Activated naive CD4-positive, alpha-beta T cell treated with Interleukin-2 at 50 U/mL for 16 hours (primary cell): ENCODE measurements at places on chromosomes 13 and 19.
A peak's percentile ranks its signal among the peaks of the same experiment; 100 is the strongest.

DNA sequence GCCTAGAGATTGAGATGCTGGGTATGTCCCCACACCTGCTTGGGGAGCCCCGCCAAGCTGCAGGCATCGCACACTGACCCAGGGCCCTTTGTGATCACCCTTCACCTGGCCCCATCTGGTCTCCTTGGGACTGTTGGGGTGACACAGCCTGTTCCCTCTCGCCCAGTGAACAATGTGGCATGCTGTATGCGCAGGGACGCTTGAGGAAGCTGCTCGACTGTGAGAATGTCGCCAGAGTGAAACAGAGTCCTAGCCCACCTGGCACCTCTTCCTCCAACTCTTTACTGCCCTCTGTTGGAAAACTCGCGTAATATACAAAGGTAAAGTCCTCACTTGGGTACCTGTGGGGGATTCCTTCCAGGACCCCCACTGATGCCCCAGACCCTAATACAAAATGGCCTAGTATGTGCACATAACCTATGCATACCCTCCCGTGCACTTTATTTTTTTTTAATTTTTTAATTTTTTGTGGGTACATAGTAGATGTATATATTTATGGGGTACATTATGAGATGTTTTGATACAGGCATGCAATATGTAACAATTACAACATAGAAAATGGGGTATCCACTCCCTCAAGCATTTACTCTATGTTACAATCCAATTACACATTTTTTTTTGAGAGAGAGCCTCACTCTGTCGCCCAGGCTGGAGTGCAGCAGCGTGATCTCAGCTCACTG, 9.0 kb downstream of the BLOC1S3 start:
- DNase-seq = no peak

DNA sequence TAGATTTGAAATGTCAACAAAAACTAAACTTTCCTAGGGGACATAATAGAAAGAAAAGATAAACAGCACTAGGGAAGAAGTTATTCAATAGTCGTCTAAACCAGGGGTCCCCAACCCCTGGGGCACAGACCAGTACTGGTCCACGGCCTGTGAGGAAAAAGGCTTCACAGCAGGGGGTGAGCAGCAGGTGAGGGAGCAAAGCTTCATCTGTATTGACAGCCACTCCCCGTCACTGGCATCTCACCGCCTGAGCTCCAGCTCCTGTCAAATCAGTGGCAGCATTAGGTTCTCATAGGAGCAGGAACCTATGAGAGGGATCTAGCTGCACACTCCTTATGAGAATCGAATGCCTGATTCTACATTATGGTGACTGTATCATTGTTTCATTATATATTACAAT, 382.7 kb downstream of the MYO16 start:
- DNase-seq = no peak

DNA sequence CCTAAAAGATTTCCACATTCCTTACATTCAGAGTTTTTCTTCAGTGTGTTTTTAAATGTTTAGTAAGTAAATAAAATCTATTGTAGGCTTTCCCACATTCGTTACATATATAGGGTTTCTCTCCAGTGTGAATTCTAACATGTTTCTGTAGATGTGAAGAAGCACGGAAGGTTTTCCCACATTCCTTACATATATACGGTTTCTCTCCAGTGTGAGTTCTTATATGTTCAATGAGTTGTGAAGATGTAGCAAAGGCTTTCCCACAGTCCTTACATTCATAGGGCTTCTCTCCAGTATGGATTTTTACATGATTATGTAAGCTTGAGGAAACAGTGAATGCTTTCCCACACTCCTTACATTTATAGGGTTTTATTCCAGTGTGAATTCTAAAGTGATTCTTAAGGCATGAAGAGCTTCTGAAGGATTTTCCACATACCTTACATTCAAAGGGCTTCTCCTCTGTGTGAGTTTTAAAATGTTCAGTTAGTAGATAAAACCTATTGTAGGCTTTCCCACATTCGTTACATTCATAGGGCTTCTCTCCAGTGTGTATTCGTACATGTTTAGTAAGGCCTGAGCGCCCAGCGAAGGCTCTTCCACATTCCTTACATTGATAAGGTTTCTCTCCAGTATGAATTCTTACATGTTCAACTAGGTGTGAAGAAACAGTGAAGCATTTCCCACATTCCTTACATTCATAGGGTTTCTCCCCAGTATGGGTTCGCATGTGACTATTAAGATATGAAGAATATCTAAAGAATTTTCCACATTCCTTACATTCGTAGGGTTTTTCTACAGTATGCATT, 18.2 kb downstream of the ZNF121 start:
- DNase-seq = no peak

DNA sequence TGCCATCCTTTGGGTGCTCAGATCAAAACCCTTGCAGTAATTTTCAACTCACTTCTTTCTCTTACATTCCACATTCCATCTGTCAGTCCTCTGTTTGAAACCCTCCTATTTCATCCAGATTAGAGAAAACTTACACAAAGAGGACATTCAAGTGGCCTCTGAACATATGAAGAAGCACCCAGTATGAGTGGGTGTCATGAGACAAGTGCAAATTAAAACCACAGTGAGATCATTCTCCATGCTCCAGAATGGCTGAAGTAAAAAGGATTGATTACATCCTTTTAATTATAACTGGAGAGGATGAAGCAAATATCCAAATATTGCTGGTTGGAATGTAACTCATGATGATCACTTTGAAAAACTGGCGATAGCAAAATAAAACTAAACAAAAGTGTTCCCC, 96.5 kb downstream of the MIPEP start:
- no peak for DNase-seq

DNA sequence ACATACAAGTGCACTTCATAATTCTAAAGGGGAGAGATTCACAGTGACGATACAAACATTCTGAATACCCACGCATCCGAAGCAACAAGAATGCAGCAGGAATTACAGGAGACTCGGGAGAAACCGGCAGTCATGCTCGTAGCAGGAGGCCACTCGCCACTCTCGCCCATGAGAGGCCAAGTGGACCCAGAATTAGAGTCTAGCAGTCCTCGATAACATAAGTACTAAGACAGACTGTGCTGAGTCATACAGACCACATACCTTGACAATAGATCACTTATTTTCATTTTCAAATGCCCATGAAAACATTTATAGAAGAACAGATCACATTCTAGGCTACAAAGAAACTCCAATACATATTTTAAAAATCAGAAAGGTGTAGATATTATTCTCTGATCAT, 299.1 kb upstream of the TSHZ3 start:
- no peak for DNase-seq

DNA sequence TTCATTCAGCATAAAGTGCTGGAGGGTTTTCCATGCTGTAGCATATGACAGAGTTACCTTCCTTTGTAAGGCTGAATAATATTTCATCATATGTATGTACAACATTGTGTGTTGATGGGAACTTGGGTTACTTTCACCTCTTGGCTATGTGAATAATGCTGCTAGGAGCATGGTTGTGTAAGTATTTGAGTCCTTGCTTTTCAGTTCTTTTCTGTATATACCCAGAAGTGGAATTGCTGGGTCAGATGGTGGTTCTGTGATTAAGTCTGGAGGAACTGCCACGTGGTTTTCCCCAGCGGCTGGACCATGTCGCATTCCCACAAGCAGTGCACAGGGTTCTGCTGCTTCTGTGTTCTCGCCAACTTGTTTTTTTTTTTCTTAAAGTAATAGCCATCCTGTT, 101.2 kb upstream of the TEX29 start:
- no peak for DNase-seq

GRCh38 chr19:36876993-36877938, 26.6 kb downstream of the ZNF345 start:
- DNase-seq = no peak

DNA sequence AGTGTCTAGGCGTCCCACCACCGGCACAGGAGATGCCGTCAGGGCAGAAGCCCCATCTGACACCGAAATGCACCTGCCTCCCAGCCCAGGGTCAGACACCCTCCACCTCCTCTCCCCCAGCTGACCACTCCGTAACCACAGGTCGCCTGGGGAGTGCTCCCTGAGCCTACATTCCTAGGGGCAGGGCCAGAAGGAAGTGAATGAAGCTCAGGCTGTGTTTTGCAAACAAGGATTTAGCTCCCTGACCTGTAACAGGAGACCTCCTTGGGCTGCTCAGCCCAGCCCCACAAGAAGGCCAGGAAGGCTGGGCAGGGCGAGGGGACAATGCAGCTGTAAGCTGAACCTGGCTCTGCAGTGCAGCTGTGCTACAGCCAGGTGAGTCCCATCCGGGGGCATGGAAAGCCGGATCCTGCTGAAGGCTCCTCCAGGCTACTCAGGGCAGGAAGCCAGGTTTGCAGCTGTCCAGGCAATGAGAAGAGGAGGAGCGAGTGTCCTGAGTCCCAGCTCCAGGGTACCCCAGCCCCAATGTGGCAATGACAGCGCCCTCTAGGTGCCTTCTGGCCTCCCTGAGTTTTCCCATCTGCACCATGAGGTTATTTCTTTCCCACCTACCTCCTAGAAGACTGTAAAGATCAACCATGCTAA, 42.1 kb downstream of the RHPN2 start:
- DNase-seq = no peak

DNA sequence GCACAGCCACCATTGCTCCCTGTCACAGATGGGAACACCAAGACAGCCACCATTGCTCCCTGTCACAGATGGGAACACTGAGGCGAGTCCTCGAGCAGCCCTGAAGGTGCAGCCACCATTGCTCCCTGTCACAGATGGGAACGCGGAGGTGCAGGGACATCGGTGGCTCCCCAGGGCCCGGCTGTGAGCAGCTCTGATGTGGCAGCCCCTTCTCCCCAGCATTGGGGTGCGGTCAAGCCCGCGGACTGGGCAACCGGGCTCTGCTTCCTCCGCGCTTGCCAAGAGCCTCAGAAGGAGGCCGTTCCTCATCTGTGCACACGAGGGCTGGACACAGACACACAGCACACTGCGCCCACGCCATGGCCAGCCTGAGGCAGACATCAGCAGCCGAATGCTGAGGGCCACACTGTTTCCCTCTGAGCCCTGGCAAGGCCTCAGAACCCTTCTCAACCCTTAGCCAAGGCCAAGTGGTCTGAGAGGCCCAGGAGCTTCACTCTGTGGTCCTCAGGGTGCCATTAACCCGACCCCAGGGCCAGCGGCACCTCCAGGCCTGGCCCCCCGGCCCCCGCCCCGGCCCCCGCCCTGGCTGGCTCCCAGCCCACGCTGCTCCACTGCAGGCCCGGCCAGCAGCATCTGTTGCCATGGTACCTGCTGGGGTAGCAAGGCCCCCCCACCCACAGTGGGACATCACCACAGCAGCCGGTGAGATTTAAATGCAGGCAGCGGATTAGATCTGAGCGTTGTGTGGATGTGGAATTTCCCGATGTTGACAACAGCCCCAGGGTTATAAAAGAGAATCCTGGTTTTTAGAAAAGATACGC, 18.4 kb downstream of the C2CD4C start:
- no peak for DNase-seq

DNA sequence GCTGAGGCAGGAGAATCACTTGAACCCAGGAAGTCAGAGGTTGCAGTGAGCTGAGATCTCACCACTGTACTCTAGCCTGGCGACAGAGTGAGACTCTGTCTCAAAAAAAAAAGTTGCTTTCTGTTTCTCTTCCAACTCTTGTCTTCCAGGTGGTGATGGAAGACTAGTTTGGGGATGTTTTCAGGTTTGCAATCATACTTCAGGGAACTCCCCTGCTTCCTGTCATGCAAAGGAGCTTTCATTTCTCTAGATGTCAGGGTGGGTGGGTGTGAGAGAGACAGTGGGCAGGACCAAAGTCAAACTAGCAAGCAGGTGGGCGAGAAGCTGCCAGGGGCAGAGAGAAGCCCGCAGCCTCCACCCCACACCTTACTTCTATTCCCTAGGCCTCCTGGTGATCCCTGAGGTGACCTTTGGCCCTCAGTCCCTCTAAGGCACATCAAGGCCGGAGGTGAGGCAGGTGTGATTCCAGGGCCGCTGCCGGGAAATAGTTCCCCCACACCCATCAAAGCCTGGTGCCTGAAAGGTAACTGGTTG, 25.7 kb downstream of the CCNE1 start:
- DNase-seq = peak; percentile 64

- no peak for DNase-seq
Observed at GRCh38 chr13:113537909-113538688, 46.5 kb upstream of the TFDP1 start.

DNA sequence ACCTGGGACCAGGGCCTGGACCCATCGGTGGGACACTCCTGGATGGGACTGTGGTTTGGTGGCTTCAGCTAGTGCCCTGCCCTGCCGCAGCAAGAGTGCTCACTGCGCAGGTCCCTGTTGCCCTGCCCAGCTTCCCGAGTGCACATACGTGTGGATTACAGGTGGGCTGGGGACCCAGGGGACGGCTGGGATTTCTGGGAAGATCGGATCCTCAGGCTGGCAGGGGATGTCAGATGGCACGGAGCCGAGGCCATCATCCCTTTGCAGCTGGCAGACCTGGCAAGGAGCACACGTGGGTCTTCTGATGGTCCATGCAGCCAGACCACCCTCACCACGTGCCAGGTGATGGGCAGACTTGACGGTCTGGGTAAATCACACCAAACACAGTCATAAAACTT, 69.3 kb downstream of the CHST8 start:
- no peak for DNase-seq

- DNase-seq = no peak
Observed at GRCh38 chr19:7866399-7867091, 7.6 kb downstream of the PRR36 start.

- peak; percentile 86 for DNase-seq
Observed at GRCh38 chr13:30744056-30744680, 8.8 kb downstream of the ALOX5AP start.

DNA sequence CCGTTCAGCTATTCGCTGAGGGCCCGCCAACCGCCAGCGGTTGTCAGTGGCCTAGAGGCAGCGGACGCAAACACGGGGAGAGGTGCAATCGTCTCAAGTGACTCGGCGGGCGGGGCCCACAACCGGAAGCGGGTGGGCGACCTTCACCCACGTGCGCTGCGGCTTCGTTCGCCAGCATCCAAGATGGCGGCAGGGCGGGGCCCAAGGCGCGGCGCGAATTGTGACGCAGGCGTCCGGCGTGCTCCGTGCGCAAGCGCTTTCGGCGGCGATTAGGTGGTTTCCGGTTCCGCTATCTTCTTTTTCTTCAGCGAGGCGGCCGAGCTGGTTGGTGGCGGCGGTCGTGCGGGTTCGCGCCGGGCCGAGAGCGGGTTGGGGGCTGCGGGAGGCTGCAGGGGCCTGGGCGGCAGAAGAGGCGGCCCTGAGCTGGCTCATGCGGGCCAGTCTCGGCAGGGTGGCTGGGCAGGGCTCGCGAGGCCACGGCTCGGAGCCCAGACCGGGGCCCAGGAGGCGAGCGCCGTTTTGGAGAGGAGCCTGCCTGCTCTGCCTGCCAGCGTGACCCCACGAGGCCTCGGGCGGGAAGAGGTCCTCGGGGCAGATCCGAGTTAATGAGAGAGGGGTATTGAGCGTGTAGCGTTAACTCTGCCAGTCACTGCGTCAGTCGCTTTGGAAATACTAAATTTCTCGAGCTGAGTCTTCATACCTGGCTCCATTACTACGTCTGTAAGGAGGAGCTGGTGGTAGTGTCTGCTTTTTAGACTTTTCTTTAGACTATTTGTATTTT, at the start of gene UBA52:
UBA52 (plus strand) TSS at position 294 of the 781 bp plus-strand sequence. CDS start 1,444 bp downstream, outside the sequence.
- peak; percentile 99 for DNase-seq

DNA sequence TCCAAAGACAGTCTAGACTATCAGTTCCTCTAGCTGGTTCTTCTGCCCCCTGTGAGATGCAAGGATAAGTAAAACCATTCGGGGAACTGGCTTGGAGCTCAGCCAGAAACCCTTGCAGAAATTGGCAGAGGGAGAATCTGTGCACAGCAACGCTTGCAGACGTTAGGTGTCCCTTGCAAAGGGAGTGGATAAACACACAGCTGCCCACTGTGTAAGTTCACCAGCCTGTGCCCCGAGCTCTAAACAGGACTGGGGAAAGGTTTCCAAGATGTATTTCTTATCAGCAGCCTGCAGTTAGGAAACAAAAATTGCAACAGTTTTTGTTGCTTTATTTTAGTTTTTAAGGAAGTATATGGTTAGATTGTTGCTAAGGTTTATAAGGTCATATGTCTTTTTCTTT, 19.0 kb upstream of the ADGRE1 start:
- no peak for DNase-seq

GRCh38 chr13:37586164-37586563, 12.4 kb downstream of the POSTN start:
- no peak for DNase-seq
